ENCODE measurements at places on chromosomes 1 and 21.
A peak's percentile ranks its signal among the peaks of the same experiment; 100 is the strongest.

DNA sequence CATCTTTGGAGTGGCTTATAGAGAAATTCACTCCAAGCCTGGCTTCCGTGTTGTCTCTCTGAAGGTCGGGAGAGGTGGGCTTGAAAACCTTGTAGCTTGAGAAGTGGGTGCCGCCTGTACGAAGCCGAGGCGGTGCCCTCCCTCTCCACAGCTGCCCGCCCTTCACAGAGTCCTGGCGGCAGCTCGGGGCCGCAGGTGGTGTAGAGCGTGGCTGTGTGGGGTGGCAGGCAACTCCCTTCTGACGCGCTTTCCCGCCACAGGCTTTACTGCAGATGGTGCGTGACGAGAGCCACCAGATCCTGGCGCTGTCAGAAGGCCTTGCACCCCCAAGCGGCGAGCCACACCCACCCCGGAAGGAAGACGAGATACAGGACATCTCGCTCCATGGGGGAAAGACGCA is 33.1 kb upstream of the DIP2A start:
- DNase-seq: no peak

GRCh38 chr21:37562920-37563640 is 196.5 kb downstream of the DYRK1A start:
- DNase-seq: peak; percentile 47

GRCh38 chr1:23325393-23325792 is 18.7 kb downstream of the HNRNPR start:
- no peak for DNase-seq

DNA sequence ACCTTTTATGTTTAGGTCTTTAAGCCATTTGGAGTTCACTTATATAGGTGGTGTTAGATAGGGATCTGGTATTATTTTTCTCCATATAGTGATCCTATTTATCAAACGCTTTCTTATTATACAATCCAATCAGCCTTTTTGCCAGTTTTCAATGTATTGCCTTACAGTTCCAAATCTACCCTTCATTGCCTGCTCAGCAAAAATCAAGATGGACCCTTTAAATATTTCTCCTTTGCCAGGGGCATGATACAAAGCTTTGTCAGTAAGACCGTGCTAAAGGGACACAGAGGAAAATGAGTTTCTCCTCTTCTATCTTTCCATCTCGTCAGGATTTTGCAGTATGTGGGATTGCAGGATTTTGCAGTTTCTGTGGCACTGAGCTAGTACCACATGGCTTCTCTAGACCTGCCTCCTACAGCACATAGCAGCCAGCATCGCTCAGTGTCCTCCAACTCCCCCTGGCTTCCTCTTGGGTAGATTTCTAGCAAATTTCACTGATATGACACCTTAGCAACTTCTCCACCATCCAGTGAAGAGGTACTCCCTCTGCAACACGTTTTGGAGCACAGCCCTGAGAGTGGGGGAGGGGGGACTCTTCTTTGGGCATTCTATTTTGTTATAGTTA is 22.5 kb upstream of the CAP1 start:
- no peak for DNase-seq

GRCh38 chr1:248810727-248811513 is 14.8 kb downstream of the SH3BP5L start:
- DNase-seq: no peak

DNA sequence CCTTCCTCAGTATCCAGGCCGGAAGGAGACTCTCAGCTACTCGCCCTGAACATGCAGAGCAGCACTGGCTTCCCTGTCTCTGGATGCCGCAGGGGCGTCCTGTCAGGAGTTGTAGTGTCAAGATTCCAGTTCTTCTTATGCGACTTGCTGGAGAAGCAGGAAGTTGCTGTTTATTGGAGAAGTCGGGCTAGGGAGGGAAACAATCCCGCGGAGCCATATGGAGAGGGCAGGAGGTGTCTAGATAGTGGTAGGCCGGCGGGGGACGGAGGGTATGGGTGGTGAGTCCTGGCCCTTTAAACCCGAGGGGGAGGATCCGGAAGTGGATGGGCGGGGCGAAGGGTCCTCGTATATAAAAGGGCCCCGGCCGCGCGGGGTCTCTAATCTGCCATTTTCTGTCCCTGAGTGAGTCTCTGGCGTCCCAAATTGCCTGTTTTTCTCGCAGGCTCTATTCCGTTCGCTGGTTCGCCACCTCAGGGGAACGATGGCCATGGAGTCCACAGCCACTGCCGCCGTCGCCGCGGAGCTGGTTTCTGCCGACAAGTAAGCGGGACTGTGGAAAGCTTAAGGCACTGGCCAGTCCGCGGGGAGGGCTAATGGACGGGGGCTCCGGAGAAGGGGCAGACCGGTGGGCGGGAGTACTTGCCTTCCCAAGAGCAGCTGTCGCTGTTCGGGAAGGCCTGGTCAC is at the start of gene NASP:
Gene NASP, plus strand, starts transcription at position 376 of the 685 bp plus-strand sequence. Its CDS starts 106 bp downstream, at position 482.
- peak; percentile 79 for DNase-seq

- peak; percentile 40 for DNase-seq
Observed at GRCh38 chr1:53286955-53287354, 40.9 kb downstream of the LRP8 start.

- no peak for DNase-seq
Observed at GRCh38 chr1:169105087-169105433, 1.4 kb upstream of the ATP1B1 start.

DNA sequence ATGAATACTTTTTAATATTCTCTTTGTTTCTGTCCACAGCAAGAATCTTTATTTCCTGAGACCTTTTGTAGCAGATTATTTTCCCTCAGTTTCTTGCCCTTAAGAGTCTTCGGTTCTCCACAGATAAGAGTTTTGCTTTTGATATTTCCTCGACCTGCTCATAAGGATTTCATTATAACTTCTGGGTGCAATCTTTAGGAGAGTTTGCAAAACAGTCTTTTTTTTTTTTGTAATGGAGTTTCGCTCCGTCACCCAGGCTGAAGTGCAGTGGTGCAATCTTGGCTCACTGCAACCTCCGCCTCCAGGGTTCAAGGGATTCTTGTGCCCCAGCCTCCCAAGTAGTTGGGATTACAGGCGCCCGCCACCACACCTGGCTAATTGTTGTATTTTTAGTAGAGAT is 10.1 kb upstream of the UBE4B start:
- no peak for DNase-seq

DNA sequence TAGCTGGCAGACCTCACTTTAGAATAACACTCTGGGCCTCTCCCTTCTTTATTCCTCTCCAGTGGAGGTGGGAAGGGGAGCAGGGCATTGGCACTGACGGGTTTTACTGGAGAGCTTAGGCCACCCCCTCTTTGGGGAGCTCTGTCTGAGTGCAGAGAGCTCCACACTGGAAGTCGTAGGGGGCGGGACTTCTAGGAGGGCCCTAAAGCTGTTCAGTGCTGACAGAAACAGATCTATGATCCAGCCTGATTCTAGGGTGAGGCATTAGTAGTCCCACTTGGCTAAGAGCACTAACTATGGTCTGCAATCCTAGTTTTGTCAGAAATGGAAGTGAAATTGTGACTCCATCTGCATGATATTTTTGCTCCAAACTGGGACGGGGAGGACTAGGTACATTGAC is 138.7 kb downstream of the MIS18A start:
- no peak for DNase-seq

DNA sequence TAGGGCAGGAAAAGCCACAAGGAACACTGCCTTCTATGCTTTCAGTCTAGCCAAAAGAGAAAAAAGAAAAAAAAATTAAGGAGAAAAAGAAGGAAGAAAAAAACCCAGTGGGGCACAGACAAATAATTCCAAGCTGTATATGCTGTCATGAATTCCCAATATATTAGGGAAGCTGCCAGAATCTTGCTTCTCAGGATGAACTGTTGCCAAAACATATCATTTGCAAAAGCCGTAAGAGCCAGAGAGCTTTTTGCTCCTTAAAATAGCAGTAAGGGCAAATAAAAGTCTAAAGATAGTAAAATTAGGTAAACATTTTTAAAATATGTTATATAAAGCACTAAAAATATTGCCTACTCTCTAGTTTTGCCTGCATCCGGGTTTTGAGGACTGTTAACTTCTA is 52.1 kb downstream of the PGM1 start:
- no peak for DNase-seq

DNA sequence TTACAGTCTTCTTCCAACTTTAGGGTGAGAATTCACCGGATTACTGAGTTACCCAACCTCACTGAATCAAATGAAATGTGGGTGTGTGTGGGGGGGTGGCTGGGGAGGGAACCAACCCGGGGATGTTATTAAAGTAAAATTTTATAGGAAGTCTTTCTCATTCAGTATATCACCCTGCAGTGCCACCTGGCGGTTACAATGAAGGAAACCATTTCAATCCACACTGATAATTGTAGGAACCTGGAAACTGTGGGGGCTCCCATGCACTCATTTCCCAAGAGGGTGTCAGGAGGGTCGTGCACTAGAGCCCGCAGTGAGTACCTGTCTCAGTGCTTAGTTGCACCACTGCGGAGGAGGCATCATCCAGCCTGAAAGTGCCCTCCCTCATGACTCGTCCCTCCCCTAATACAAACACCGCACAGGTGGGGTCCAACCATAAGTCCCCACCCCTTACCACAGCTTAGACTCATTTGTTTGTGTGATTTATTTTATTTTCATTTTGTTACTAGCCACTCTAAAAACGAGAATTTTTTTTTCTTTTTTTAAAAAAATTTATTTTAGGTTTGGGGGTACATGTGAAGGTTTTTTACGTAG is 29.1 kb upstream of the IGSF5 start:
- DNase-seq: peak; percentile 55

DNA sequence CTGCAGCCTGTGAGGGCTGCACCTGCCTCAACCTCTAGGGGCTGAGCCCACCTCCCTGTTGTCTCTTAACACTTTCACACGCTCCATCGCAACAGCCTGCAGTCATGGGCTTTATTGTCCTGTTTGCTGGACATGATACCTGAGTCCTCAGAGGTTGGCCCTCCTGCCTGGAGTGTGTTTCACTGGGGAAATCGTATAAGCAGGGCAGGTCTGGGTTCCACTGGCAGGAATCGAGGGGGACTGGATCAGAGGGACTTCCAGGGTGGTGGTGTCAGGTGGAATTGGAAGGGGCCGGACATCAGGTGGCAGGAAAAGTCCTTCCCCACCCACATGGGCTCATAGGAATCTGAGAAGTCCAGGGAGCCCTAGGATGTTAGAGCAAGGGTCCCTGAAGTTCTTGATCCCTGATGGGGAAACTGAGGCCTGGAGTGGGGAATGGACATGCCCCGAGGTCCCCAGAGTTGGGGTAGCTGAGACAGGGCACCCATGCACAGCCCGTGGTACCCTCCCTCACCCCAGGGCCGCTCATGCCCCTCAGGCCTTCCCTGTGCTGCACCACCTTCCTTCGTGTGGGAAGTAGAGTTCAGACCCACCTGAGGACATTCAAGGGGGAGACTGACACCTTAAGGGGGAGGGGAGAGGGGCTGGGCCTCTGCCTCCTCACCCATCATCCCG is 66.6 kb downstream of the PIK3CD start:
- DNase-seq: no peak

DNA sequence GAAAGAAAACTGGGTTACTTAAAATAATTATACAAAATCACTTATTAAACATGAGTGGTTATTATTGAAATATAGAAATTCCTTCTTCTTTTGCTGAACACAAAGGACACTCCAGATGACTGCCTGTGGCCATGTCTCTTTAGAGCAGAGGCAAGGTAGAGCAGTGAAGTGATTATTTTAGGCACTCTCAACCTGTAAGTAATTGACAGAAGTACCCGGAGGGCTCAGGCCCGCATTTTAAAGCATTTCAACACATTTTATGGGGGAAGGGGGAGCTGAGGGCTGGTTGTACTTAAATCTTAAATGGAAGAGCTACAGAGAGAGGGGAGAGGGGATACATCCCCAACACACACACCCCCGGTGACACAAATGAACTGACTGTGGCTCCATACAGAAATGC is 10.2 kb downstream of the OSCP1 start:
- DNase-seq: no peak

- no peak for DNase-seq
Observed at GRCh38 chr1:107076841-107077240, 20.4 kb downstream of the PRMT6 start.

DNA sequence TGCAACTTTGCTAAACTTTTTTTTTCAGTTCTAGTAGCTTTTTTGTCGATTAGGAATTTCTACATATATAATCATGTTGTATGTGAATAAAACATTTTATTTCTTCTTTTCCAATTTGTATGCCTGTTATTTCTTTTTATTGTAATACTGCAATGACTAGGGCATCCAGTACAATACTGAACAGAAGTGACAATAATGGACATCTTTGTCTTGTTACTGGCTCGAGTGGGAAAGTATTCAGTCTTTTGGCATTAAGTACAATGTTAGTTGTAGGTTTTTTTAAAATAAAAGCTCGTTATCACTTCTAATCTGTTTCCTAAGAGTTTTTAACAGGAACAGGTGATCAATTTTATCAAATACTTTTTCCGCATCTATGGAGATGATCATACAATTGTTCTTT is 9.8 kb downstream of the STPG1 start:
- no peak for DNase-seq

GRCh38 chr1:93844262-93845045 is 34.6 kb downstream of the DNTTIP2 start:
- DNase-seq: peak; percentile 60

GRCh38 chr1:86324130-86324822 is 71.8 kb downstream of the ODF2L start:
- no peak for DNase-seq

DNA sequence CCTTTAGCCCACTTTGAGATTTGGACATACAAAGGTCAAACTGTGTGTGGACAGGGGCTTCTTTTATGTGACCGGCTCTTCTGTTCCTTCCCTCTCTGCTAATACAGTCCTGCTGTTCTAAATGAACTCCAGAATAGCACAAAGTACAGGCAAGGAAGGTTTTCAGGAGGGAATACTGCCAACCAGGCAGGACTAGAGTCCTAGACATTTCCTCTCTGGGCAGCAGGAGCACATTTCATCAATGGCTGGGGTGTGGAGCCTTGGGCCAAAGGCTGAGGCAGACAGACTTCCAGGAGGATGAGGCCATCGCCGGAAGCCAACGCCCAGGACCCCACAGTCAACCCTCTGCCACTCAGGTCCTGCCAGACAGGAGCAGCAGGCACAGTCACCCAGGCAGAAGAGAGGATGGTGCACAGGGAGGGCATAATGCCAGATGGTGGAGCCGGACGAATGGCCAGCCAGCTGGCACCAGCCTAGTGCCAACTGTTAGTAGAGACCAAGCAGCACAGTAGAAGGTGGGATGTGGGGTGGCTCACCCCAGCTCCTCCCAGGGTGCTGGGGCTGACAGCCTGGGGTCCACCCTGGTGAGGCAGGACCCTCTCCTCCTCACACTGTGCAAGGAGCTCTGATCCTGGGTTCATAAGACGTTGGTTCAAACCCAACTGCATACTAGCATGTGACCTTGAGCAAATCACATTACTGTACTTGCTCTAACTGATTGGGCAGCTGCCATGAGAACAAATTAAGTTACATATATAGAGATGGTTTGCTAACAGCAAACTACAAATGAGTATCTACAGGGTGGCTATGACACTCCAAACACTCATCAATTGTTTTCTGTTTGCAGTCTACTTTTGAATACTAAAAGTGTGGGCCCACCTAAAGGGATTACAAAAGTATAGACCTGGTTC is 410.7 kb downstream of the SIPA1L2 start:
- DNase-seq: no peak

DNA sequence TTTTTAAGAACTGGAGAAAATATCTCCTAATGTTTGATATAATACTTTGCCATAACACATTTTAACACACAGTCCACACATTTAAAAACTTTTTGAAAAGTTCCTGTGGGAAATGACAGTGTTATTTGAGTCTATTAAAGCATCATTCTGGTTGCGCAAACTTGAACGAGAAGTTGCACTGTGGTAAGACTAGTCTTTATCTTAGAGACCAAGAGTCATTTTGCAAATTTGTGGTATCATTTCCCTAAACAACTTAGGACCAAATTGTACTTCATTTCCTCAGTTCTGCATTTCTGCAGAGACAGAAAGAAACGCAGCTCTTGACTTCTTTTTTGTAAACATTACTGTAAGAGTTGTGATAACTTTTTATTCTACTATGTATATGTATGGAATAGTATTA is at the start of gene RGS18:
Gene RGS18, plus strand, starts transcription at position 282 of the 400 bp plus-strand sequence. CDS start 176 bp downstream, outside the sequence.
- no peak for DNase-seq

- DNase-seq: no peak
Observed at GRCh38 chr1:60376196-60376595, 302.6 kb upstream of the C1orf87 start.

Data from NCI-H146 (cell line).